ENCODE measurements at places on chromosomes 2 and 18. TPM values are rescaled to one million over a fixed set of nuclear protein-coding genes. Genes with fewer than 3 reads are reported as not detected.

- DNase-seq: no peak
These were observed 41.2 kb downstream of the SLC9A2 start for GRCh38 chr2:102660574-102660973.

GRCh38 chr18:43279015-43279744 is 1.9 kb upstream of the SYT4 start:
- no peak for DNase-seq

Gene TWIST2
- not detected for total RNA-seq

GRCh38 chr2:173221132-173221695 is 133.5 kb upstream of the CDCA7 start:
- no peak for DNase-seq

Gene PSD4
- total RNA-seq: 0.79 TPM

DNA sequence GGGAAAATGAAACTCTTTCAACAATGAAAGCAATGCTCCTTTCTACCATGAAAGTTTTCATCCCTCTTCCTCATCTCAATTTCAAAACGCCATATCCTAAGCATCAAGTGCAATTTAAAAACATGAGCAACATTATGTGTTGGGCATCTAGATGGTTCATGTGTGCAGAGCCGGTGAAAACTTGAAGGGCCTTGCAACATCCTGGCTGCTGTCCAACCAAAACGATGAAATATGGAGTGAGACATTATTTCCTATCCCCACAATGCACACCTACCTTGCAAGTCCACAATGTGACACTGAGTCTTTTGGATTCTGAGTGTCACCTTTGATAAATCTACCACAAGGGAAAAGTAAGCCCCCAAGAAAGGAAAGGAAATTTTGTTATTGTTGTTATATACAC is 110.0 kb downstream of the NCKAP5 start:
- DNase-seq: peak; percentile 28

DNA sequence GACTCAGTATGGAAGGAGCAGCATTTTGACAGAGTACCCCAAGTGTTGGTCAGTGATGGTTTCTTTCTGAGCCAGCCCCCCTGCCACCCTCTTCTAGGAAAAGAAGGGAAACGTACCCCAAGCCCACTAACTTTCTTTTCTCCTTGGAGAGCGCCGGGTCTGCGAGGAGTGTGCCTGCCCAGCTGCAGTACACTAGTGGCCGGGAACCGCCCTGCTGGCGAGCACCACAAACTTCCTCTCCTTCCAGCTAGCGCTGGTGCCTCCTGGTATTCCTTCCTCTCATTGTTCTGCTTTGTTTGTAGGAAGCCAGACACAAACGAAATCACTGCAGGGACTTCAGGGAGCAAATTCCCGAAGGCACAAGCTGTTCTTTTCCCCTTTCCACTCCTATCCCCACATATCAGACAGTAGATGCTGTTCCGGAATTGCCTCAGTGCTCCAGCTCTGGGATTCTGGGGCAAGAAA is 1.8 kb downstream of the CCDC85A start:
- DNase-seq: peak; percentile 89

GRCh38 chr18:27887287-27887686 is 289.6 kb downstream of the CDH2 start:
- no peak for DNase-seq

Gene MLPH
- 1.0 TPM for total RNA-seq

GRCh38 chr2:49175831-49176230 is 21.5 kb upstream of the FSHR start:
- no peak for DNase-seq

- no peak for DNase-seq
These were observed 31.8 kb downstream of the MEMO1 start for GRCh38 chr2:31979018-31979417.

Gene GAREM1
- total RNA-seq: 1.4 TPM

Gene DSG3
- not detected for total RNA-seq

- DNase-seq: no peak
These were observed 4.8 kb upstream of the RNF138 start for GRCh38 chr18:32086881-32087280.

GRCh38 chr2:9083287-9083686 is 79.8 kb upstream of the MBOAT2 start:
- no peak for DNase-seq

DNA sequence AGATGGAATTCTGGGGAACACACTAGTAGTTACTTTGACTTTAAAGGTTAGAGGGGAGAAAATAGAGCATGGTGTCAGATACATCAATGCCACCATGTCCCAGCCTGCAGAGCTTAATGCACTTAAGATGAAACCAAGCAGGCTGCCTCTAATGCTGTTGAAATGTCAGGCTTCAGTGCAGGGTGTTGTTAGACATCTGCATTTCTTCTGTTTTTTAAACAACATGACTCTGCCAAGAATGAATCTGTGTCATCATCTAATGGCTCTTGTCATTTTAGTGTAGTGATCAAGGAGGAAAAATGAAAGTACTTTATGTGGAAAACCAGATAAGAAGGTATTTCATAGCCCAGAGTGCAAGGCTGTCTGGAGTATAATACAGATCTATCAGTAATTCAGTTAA is 29.9 kb downstream of the LYPD1 start:
- no peak for DNase-seq

GRCh38 chr2:239197146-239197545 is 203.7 kb downstream of the HDAC4 start:
- no peak for DNase-seq

GRCh38 chr2:109387778-109388469 is 225.8 kb downstream of the SEPTIN10 start:
- no peak for DNase-seq

DNA sequence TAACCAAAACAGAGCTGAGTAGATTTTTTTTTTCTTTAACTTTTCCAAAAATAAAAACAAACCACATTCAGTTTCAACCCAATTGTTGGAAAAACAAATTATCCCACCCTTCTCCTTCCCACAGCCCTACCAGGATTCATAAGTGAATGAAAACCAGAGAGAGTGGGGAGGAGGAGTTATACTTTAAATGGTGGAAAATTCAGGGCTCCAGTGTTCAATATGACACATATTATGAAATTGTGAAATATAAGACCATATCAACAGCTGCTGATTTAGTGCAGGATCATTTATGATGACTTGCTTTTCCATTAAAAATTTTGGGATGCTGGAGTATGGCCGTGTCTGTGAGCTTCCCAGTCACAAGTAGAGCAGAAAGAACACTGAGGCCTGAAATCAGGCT is 26.7 kb downstream of the COLEC12 start:
- DNase-seq: no peak

All from dermis blood vessel endothelial cell (primary cell).